ENCODE measurements at places on chromosomes 4 and X.

DNA sequence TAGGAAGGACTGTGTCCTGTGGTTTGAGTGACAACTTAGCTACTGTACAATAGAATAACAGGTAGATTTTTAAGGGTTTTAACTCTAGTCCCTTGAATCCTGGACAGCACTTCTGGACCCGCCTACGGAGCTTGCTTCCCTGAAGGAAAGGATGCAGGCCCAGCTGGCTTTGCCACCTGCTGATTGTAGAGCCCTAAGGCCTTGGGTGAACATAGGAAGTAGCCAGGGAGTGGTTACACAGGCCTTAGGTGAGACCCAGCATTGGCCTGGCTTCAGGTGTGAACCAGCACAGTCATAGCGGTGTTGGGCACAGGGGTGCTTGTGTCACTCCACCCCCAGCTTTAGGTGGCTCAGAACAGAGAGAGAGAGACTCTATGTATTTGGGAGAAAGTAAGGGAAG lies 413.5 kb downstream of the GRIA2 start:
- DNase-seq, result no peak

- DNase-seq, result no peak
Measured at GRCh38 chr4:5266991-5267390, 215.7 kb downstream of the STK32B start.

- DNase-seq, result no peak
Measured at GRCh38 chr4:36392024-36392423, 110.6 kb downstream of the DTHD1 start.

DNA sequence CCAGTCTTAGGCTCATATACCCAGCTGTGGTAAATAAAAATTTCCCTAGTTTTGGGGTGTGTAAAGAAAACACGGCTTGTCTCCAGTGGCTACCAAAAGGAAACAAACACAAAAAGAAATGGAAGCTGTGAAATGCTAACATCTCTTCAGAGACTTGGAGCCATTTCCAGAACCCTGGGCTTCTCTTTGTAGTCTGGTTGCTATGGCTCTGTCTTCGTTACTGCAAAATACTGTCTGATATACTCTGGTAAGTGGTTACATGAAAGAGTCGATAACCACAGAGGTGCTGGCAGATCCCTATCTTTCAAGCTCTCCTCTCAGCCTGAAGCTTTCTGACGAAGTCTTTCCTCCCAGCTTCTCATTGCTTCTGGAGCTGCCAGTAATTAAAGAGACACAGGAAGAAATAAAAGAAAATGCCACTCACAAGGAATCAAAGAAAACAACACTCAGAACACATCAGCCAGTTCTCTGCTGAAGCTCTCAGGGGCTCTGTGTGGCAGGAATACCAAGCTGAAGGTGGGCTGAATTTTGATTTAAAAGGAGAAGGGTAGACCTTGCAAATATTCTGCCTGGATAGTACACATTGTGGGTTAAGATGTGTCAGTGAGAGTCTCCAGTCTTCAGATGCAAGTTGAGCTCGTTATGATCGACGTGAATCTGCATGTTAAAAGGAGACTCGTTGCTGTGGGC lies 107.6 kb upstream of the FAM9C start:
- DNase-seq, result no peak

DNA sequence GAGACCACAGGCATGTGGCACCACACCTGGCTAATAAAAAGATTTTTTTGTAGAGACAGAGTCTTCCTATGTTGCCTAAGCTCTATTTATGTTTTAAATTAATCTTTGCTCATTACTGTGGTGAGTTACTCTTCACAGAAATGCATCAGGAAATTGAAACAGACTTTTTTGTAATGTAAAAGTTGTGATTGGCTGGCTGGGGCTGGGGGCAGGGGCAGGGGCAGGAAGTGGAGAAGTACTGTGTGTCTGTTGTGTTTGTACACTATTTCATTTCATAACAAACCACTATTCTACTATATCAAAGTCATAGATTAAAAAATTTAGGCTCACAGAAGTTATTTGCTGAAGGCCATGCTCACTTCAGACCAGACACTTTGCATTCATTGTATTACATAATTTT lies 19.1 kb upstream of the ABRAXAS1 start:
- DNase-seq, result no peak

DNA sequence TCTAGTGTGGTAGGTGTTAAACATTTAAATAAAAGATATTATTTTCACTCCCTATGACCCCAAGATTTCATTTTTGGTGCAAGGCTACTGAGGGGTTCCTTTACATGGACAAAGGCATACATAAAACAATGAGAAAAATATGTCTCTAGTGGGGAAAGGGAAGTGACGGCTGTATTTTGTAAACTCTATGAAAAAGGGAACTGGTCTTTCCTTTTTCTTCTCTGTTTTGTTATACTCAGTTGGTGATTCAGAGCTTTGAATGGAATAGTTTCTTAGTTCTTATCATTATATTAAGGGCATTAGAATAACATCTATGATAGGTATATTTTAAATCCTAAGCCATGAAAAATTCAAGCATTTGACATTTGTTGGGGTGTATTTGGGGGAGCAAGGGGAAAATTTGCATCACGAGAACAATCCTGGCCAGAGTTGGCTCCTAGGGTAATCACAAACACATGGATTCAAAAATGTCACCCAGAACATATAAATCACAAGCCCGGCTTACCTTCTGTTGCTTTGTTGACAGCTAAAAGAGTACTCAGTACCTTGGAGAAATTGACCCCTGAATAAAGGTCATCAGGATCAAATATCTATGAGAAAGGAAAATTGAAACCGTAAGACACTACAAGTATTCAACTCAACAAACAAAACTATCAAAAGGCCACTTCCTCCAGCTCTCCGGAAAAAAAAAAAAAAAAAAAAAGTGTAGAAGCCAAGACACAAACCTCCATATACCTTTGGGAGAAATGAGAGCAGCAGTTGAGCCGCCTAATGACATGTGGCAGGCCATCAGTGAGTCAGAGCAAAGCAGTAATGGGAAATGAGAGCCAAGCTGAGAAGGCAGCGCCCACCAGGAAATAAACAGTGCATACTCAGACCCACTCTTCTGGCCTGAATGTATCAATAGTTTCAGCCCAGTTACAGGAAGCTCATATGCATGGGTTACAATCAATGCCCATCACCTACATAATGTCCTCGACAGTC lies 33.4 kb downstream of the ARHGEF6 start:
- DNase-seq, result no peak

DNA sequence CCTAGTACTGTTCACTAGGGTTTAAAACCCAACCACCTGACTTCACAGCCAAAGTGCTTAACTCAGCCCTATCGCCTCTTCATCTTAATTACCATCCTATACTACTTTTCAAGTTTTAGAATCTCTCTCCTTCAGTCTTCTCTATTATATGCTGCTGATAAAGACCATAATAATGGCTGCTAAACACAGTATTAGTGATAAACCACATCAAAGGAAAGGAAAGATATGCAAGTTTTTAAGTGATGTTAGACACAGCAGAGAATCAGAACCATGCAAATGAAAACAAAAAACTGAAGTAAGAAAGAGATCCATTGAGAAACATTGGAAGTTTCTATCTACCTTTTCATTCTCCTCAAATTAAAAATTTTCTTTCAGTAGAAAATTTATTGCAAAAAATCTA lies 100.8 kb downstream of the REELD1 start:
- no peak for DNase-seq

GRCh38 chr4:7756561-7757355 lies 182.9 kb downstream of the AFAP1 start:
- DNase-seq, result no peak

DNA sequence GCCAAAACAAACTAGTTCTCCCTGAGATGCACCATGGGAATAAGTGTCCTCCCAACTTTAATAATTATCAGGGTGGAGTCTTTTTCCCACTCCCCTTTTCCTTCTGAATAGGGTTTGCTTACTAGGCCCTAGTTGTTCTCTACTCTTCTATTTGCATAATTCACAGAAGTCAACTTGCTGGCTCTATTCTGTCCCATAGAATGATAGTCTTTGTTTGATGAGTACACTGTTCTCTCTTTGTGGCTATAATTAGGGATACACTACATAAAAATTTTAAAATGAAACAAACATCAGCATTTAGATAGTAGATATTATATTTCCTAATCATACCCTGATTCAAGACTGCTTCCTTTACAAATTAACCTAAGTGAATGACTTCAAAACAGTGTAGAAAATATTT lies 10.3 kb downstream of the PDHA2 start:
- DNase-seq, result no peak

DNA sequence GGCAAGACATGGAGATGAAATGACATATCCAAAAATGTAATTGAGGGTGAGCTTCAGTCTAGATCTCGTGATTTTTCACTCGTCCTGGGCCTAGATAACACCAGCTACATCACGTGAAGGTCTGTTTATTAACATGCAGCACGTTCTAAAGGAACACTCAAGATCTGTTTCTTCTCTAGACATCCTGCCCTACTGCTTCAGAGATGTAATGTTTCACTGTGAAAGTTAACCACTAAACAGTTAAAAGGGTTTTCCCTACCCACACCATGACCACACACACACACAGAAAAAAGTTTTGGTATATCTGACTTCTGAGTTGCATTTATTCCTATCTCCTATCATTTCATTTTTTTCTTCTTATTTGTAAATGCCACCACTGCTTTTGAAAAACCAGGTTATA lies 52.3 kb upstream of the SMIM31 start:
- no peak for DNase-seq

GRCh38 chr4:82618103-82618720 lies 56.4 kb upstream of the TMEM150C start:
- DNase-seq, result no peak

GRCh38 chr4:156685308-156685707 lies 286.3 kb downstream of the PDGFC start:
- no peak for DNase-seq

- DNase-seq, result no peak
Measured at GRCh38 chr4:31190671-31191070, 470.5 kb downstream of the PCDH7 start.

DNA sequence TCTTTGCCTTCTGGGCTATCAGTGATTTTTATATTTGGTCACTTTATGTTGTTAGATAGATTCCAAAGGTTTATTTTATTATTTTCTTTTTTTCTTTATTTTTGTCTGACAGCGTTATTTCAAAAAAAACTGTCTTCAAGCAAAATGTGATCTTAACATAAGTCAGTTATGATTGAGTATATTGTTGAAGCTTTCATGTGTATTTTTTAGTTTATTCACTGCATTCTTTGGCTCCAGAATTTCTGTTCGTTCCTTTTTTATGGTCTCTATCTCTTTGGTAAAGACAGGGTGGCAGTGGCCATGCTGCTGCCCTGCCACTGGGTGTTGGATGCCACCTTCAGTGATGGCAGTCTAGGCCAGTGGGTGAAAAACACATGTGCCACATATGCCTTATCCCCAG lies at the start of gene MAGEC3:
TSS of gene MAGEC3 (plus strand) at position 301 of the 400 bp plus-strand sequence. CDS start at position 301, 0 bp downstream.
- DNase-seq, result no peak

DNA sequence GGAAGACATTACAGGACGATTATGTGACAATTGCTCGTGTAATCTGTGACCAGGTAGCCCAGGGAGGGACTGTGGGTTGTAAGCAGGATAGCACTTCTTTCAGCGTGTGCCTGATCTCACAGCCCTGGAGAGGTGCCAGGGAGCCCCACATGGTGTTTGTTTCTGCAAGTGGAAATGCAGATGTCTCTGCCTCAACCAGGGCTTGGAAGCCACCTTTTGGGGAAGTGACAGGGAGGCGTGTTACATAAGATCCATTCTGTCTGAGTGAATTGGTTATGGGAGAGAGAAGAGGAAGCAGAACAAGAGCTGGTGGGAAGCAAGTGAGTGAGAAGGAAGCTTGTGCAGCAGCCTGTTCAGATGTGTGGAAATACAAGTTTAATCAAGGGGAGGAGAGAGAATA lies 104.5 kb upstream of the GATB start:
- DNase-seq, result no peak

DNA sequence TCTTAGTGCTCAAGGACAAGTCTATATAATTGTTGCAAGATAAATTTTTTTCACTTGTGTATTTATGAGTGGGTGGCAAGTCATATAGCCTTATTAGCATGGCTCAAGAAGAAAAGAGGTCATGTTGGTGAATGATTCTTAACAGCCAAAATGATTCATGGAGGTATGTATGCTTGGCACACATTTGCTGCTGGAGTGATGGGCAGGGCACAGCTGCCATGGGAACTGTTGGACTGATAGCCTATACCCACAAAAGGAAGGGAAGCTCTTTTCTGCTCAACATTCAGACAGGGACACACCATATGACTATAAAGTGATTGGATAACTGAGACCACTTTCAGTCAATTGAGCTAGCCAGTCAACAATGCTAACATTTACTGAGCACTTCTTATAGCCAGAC lies 46.8 kb upstream of the PITX2 start:
- no peak for DNase-seq

DNA sequence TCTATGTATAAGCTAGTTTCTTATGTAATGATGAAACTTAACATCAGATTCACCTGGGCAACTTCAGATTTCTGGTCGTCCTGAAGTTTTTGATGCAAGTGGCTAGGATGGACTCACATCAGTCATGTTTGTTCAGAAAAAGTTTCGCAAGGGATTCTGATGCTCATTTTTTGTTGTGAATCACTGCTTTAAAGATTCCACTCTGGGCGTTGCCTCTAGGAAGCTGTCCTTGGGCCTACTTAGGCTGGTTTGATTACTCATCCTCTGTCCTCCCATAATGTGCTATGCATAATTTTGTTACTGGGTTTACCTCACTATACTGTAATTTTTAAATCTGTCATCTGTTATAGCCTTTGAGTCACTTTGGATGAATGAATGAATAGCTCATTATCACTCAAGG lies 30.8 kb downstream of the HERC3 start:
- no peak for DNase-seq

- DNase-seq, result peak; percentile 26
Measured at GRCh38 chrX:109485470-109486340, 3.8 kb upstream of the GUCY2F start.

GRCh38 chr4:113603911-113604310 lies 157.6 kb downstream of the CAMK2D start:
- DNase-seq, result no peak

DNA sequence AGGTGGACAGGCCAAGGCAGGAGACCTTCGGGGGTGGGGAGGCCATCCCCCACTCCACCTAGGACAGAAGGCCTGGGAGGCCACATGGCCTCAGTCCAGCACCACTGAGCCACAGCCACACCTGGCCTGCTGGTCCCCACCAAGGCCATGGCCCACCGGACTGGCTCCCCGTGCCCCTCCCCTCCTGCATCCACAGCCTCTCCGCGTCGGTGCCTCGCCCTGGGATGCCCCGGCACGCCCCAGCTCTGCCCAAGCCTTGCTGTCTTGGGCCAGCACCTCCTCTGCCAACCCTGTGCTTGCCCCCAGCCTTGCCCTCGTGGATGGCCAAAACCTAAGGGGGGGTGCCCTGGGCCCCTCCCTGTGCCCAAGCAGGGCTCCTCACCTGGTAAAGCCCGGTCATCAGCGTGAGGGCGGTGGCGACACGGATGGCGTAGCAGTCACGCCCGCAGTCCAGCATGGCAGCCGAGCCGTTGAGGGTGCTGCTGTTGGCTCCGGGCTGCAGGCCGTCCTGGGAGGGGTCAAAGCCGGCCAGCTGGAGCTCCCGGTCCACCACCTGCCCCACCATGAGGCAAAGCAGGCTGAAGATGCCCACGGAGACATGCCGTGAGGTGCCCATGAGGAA lies 2.3 kb downstream of the SLC26A1 start:
- DNase-seq, result no peak

- DNase-seq, result no peak
Measured at GRCh38 chr4:104942990-104943743, 203.5 kb upstream of the TET2 start.

- DNase-seq, result no peak
Measured at GRCh38 chr4:100870940-100871772, 353.3 kb upstream of the EMCN start.

- no peak for DNase-seq
Measured at GRCh38 chr4:84973856-84974255, 7.4 kb upstream of the WDFY3 start.

GRCh38 chr4:71411981-71412380 lies 73.2 kb downstream of the SLC4A4 start:
- DNase-seq, result no peak
